Inflammatory macrophage treated with lipopolysaccharide for 1 hour (primary cell): ENCODE measurements at places on chromosomes 2 and 18.
A peak's percentile ranks its signal among the peaks of the same experiment; 100 is the strongest.

- peak; percentile 59 for DNase-seq
These were observed 166.3 kb upstream of the SERTAD2 start for GRCh38 chr2:64819774-64820688.

DNA sequence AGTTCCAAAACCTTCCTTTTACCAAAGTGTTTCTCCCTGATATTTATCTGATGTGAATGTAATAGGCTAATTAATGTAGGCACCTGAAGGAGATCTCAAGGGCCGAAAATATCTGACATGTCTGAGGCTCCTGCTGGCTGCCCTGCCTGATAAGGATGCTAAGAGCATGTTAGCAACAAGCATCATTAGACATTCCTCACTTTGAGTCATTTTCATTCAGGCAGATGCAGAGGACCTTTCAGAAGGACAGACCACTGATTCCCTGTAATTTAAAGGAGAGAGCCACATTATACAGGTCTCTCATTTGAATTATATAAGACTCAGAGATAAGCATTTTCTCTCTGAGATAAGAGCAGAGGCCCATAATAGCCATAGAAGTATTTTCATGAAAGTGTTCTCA lies 222.4 kb upstream of the NCKAP5 start:
- DNase-seq, result no peak

DNA sequence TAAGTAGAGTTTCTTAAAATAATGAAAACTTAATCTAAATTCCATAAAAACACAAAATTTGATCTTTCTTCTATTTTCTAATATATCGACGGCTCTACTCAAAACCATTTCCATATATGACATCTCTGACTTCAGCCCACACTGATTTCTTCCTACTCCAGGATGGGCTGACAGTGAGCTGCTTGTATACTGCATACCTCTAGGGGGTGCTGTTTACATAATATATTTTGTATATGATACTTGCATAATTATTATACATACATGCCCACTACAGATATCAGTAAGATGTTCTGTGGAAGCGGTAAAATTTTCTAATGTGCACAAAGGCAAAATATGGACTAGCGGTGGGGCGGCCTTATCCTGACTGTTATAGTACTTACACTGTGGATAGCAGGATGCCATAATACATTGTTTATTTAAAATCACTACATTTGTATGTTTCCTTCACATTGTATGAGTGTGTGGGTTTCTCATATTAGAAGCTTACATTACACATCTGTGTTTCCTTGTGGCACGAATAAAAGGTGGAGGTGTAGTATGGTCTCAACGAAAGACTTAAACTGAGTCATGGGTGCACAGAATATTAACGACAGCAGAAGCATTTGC lies 66.1 kb upstream of the NXPH2 start:
- peak; percentile 58 for DNase-seq

DNA sequence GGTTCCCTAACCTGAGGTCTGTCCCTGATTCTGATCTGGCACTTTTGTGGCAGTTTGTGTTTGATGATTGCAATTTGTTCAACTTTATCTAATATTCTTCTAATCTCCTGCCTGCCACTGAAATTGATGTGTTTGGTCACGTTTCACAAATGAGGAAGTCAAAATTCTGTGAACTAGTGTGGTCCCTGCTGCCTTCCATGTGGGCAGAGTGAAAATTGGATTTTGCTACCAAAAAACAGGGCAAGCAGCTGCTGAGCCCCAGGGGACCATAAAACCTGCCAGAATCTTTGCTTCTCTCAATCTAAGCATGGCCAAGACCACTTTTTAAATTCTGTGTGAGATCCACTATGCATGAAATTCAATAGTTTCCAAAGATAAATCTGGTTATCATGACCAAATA lies 195.5 kb upstream of the CYRIA start:
- no peak for DNase-seq

GRCh38 chr2:11998218-11998617 lies 251.8 kb downstream of the LPIN1 start:
- DNase-seq, result no peak

DNA sequence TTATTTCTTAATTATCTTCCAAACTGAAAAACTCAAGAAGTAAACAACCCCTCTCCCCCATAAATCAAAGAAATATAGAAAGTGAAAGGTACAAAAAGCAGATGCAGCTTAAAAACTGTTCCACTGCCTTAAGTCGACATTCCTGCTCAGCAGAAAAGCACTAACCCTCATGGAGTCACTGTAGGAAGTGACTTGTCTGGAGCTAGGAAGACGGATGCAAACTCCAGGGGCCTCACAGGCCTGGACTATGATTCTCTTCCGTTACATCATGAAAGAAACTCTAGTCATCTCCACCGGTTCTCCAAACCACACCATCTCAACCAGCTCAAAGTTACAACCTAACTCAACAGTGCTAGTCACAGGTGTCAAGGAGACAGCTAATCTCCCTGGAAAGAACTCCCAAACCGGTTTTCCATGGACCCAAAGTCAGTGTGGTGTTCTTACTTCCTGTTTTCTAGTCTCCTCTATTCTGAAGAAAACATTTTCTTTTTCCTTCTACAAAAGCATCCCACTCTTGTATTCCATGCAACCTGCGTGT lies 128.4 kb downstream of the PIEZO2 start:
- no peak for DNase-seq

DNA sequence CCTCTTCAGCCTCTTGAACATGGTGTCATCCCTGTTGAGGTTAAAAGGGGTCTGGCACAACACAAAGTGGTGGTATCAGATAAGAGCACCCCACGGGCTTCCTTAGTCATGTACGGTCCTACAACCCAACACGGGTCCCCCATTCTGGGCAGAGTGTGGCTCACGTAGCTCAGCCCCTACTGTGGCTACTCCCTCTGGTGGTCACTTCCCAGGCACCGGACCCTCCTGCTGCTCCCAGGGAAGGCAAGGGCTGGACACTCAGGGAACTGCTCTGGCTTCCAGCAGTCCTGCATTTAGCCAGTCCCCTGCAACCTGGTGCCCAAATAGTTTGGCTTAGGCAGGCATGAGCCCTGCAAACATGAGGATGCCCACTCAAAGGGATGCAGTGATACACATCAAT lies 58.6 kb downstream of the GALNT14 start:
- DNase-seq, result no peak

- DNase-seq, result no peak
These were observed 286.8 kb downstream of the RAD51AP2 start for GRCh38 chr2:17231394-17231965.

- peak; percentile 54 for DNase-seq
These were observed 163.9 kb downstream of the LDLRAD4 start for GRCh38 chr18:13382366-13382953.
